Tibial nerve (tissue), 4 donors: ENCODE measurements at places on chromosomes 7 and 10. TPM values are rescaled to one million over a fixed set of nuclear protein-coding genes. Genes with fewer than 3 reads are reported as not detected.

CFAP70 gene
- total RNA-seq, result 4.5 TPM

SFTPA1 gene
- not detected for total RNA-seq

DNA sequence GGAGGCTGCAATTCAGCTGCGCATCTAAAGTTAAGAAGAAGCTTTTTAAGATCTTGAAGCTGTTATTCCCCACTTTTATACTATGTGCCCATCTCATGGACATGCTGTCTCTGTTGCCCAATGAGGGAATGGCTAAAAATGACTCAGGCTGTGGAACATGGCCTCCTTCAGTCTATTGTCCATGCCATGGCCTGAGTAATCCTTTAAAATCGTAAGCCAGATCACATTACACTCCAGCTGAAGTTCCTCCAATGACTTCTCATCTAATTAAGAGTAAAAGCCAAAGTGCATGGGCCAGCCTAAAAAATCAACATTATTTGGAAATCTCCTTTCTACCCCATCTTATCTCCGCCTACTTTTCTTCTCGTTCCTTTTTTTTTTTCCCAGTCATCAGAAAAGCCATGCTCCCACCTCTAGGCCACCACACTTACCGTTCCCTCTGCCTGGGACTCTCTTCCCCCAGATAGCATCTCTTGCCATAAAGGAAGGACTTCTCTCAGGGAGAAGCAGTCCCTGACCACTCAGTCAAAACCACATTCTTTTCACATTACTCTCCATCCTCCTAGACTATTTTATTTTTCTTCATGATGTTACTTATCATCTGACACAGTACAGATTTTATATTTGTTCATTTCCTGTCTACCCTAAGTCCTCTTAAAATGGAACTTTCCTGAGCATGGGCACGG is 337.4 kb downstream of the PRPF18 start:
- no peaks in the 10 kb centered on the region for H3K4me1 ChIP-seq
- no peaks in the 10 kb centered on the region for H3K36me3 ChIP-seq
- H3K4me3 ChIP-seq, result no peak overlapping the region
- DNase-seq, result no peak
- no peaks in the 10 kb centered on the region for H3K27me3 ChIP-seq

DNA sequence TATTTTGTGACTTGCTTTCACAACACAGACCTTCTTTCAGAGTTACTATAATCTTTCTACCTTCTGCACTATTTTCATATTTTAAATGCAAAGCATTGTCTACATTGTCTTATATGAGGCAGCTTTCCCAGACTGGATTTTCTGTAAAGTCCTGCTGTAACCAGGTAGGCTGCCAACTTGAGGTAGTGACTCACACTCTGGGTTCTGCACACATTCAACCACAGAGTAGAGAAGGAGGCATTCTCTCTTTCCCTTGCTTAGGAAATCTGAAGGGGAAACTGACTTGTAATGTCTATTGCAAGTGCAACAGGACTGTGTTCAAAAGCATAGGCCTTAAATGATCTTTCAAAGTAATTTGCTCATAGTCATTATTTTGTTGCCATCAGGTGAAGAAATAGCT is 461.4 kb downstream of the GRM8 start:
- no peak overlapping the region for H3K4me3 ChIP-seq
- peaks cover 11% of the 10 kb centered on the region for H3K4me1 ChIP-seq

- no peaks in the 10 kb centered on the region for H3K27me3 ChIP-seq
- no peaks in the 10 kb centered on the region for H3K36me3 ChIP-seq
- H3K4me3 ChIP-seq, result no peak overlapping the region
- peaks cover 5% of the 10 kb centered on the region for H3K4me1 ChIP-seq
- H3K27ac ChIP-seq, result no peak overlapping the region
These were observed 7.4 kb upstream of the RRP12 start for GRCh38 chr10:97408496-97408992.
